Stimulated activated CD4-positive, alpha-beta T cell treated with anti-CD3 and anti-CD28 coated beads, TNF-alpha, amount 100 ng/mL, for 1 hour (primary cell): ENCODE measurements at places on chromosomes 2 and 18.

- DNase-seq, result no peak
Measured at GRCh38 chr2:95206096-95206495, 1.2 kb upstream of the ZNF892 start.

DNA sequence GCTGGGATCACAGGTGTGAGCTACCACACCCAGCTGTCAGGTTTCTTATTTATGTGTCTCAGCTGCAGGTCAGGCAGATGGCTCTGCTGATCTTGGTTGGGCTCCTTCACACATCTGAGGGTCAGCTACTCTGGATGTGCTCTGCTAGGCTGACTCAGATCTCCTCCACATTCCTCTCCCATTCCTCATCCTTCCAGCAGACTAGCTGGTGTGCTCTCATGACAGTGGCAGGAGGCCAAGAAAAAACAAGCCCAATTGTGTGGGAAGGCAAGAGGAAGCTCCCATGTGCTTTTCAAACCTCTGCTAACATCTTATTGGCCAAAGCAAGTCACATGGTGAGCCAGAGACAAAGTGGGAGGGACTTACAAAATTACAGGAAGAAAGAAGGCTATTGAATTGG is 11.7 kb upstream of the MSH6 start:
- DNase-seq, result no peak

GRCh38 chr2:209536363-209536762 is 112.5 kb downstream of the MAP2 start:
- DNase-seq, result no peak

GRCh38 chr2:163682695-163683094 is 53.1 kb downstream of the FIGN start:
- no peak for DNase-seq

GRCh38 chr2:196331851-196332250 is 160.5 kb upstream of the STK17B start:
- DNase-seq, result no peak

DNA sequence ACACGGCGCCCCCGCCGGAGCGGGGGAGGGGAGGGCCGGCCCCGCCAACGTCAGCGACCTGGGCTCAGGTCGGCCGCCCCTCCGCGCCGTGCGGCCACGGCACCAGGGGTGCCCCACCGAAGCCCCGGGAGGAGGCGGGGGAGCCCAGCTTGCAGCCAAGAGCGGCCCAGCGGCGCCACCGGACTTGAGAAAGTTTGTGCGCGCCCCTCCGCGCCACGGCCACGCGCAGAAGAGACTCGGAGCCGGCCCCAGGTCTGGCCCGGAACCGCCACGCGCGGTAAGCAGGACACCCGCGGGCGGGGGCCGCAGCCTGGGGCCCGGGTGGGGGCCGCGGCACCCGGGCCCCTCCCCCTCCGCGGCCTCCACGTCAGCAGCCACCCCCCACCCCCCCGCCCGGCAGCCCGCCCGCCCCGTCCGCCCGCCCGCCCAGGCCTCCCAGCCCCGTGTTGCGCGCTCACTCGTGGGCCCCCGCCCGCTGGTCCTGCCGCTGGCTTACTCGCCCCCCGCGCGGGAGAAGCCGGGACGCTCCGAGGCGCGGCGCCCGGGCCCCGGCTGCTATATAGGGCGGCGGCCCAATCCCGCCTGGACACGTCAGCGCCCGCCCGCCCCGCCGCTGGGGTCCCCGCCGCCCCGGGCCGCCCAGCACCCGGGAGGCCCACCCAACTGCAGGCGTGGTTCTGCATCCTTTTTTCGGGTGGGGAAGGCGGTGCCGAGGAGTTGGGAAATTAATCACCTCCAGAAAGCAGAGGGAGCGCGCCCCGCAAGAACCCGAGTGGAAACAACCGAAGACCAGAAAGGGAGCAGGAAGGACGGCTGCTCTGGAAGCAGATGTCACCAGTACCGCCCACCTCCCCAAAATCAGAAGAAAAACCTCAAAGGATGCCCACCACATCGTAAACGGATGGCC is 42.9 kb downstream of the HDLBP start:
- no peak for DNase-seq

GRCh38 chr2:214130114-214130513 is 280.7 kb upstream of the VWC2L start:
- DNase-seq, result no peak

GRCh38 chr18:24315170-24315569 is 82.5 kb downstream of the OSBPL1A start:
- no peak for DNase-seq

DNA sequence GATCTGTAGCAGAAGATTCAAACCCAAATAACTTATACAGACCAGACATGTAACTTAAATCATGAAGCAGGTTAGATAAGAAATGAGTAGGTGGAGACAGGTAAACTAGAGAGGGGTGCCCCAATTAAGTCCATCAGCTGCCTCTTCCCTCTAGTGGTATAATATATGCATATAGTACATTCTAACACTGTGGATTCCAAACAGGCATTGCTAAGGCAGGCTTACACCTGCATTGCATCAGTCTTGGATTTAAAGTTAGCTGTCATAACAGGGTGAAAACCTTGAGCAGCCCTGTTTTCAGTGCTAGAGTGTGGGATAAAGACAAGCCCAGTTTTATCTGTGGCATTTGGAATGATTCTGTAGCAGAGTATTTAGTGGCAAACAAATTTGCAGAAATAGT is 63.4 kb downstream of the NYAP2 start:
- DNase-seq, result no peak

DNA sequence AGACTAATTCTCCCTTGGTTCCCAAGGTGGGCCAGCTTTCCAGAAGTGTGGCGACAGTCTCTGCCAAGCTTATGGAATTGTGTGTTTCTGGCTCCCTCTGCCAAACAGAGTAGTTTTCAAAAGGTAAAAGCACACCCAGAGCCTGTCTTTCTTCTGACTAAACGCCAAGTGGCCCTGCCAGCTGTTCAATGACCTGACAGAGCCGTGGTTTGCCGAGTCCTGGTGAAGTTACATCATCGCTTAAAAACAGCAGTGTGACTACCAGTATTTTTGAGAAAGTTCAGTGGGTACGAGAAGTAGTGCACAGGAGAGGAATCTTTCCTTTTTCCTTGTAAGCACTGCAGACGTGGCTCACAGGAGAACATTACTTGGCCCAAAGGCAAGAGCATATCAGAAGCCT is 1.9 kb downstream of the PER2 start:
- DNase-seq, result no peak

DNA sequence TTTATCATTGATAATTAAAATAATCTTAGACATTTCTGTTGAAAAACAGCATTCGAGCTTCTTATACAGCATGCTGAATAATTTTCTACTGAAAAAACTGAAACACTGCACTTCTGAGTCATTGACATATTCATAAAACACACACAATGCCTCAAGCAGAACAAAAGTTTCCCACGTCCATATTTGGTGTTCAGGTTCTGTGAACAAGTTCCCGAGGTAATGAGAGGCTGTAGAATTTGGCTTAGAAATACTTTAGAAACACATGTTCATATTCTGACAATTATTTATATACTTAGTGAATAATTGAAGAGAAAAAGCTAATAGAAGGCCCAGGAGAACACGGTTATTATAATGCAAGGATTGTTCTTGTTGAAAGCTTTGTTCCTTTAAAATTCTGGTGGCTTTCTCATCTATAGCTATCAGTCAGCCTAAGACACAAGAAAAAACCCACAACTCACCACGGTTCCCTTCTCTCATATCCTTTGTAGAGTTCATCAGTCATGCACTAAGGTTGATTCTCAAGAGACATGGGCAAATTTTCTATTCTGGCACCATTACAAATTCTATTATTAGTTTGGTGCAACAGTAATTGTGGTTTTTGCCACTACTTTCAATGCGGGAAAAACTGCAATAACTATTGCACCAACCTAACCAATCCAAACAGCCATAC is 194.4 kb downstream of the TMX3 start:
- DNase-seq, result no peak

DNA sequence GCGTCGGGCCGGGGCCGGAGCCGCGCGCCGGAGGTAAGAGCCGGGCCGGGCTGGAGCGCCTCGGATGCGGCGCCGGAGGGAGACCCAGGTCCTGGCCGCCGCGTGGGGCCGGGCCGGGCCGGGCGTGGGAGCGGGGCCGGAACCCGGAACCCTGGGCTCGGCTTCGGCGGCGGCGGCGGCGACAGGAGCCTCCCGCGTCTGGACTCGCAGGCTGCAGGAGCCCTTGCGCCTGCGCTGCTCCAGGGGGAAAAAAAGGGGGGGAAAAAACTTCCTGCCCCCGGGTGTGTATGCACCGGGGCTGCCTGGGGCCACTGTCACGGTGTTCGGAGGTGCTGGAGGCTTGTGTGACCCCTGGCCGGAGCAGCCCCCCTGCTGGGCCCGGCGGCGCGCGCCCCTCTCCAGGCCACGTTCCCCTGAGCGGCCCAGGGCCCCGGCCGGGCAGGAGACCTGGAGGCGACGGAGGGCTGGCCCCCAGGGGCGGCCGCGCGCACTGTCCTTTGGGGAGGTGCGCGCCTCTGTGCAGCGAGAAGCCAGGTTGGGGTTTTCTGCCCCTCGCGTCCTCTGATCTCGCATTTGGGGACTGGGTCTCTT is 864 bp downstream of the KLHL29 start:
- no peak for DNase-seq

GRCh38 chr2:156321243-156321904 is 11.1 kb downstream of the NR4A2 start:
- DNase-seq, result no peak

GRCh38 chr18:1527805-1528204 is 623.1 kb downstream of the ADCYAP1 start:
- no peak for DNase-seq

- no peak for DNase-seq
Measured at GRCh38 chr2:205543937-205544702, 138.2 kb upstream of the NRP2 start.

DNA sequence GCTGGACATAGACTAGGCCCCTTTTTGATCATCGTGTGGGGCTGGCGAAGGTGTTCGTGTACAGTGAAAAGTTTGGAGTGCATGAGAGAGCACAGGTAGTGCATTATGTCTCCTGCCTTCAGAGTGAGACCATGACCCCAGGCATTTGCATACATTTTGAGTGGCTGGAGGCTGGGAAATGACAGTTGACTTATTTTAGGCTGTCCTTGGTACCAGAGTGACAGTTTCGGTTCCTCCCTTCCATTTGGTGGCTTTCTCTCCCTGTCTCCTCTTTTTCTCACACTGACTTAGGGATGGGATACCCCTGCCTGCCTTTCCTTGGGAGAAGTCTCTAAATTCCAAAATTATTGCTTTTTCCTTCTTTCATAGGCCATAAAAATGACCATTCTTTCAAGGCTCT is 20.1 kb downstream of the SERPINB12 start:
- DNase-seq, result no peak

GRCh38 chr2:237600205-237600846 is 9.8 kb upstream of the RAB17 start:
- no peak for DNase-seq
